Caudate nucleus (tissue), 63 donors: ENCODE measurements at places on chromosomes 4 and X.

DNA sequence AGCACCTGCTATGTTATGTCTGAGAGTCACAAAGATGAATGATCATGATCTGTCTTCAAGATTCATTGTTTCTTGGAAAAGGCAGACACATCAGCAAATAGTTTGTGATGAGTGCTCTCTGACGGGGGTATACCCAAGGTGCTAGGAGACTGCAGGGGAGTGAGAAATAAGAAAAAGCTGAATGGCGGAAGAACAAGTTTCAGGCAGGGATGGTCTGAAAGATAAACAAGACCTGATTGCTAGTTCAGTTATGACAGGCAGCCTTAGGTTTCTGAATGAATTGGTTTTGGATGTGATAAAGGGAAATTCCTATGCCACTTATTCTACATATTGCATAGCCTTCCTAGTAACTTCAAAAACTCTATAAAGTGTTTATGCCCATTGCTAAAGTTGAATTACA, 327.0 kb upstream of the DKK2 start:
- no peak for DNase-seq

DNA sequence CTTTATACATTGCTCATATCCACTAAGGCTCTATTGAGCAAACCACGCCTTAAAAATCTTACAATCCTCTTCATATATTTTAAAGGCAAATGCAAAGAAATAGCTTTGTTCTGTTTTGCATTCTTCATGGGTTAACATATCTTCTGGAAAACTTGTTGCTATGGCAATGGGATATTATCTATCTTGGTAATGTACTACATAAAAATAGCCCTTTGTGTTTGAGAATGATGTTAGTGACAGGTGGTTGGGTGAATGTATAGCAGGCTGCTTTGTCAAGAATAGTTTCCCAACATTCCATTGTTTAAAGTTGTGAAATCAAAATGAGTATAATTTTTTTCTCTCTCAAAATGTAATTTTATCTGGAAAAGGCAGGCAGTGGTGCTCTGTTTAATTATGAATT, 16.8 kb downstream of the REPS2 start:
- no peak for DNase-seq

GRCh38 chrX:43717161-43717560, 61.1 kb downstream of the MAOA start:
- DNase-seq, result no peak

DNA sequence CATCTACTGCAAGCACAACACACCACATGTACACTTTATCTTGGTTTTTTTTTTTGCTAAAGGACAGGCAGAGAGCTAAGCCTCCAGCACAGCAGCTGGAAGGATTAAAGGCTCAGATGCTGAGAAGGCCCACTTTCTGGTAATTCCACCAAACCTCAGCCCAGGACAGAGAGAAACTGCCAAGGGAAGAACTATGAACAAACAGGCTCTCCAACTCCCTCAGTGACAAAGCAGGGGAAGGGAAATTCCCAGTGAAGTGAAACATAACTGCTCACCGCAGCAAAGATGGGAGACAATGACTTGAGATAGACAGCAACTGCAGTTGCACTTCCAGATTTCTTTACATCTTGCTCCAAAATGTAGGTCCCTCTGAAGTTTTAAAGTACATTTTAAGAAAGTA, 4.8 kb downstream of the PROM1 start:
- no peak for DNase-seq

DNA sequence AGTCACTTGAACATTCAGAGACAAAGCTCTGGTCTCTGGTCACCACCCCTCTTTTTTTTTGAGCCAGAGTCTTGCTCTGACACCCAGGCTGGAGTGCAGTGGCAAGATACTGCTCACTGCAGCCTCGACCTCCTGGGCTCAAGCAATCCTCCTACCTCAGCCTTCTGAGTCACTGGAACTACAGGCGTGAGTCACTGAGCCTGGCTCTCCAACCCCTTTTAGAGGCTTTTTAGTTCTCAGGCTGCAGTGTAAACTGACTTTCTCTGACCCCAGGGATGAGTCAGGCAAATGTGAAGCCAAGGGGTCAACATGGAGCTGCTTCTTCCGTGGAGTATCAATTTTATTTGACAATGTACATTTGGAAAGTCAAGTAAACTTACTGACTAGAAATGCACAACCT, 229.2 kb downstream of the PTTG2 start:
- DNase-seq, result no peak
